HT1080 (cell line): ENCODE measurements at places on chromosomes 7 and 10. TPM values are rescaled to one million over a fixed set of nuclear protein-coding genes. Genes with fewer than 3 reads are reported as not detected.

Gene MYOF
- total RNA-seq, result 72.7 and 85.0 TPM in 2 replicates

Gene BUD31
- 193 and 225 TPM in 2 replicates for total RNA-seq

Gene TMEM270
- total RNA-seq, result 0.23 TPM in 1 of 2 replicates, not detected in the other

Gene PAX4
- not detected in 2 replicates for total RNA-seq

Gene SLIT1
- 0.07 TPM in 1 of 2 replicates, not detected in the other for total RNA-seq

Gene CYCS
- total RNA-seq, result 164 and 201 TPM in 2 replicates

Gene RBP4
- 0.48 and 0.80 TPM in 2 replicates for total RNA-seq

Gene CCT6A
- total RNA-seq, result 376 and 435 TPM in 2 replicates

Gene TMEM236
- total RNA-seq, result 0.02 TPM in 1 of 2 replicates, not detected in the other

Gene GNAT3
- total RNA-seq, result not detected in 2 replicates

Gene SDHAF3
- total RNA-seq, result 41.7 and 45.3 TPM in 2 replicates

Gene MYOZ1
- total RNA-seq, result not detected in 2 replicates

Gene HOXA4
- 1.3 and 1.6 TPM in 2 replicates for total RNA-seq

Gene SKIDA1
- 0.10 and 0.48 TPM in 2 replicates for total RNA-seq

Gene GPNMB
- 2.8 and 3.9 TPM in 2 replicates for total RNA-seq

Gene PLXNA4
- 22.2 and 29.2 TPM in 2 replicates for total RNA-seq

Gene EEPD1
- 6.2 and 9.4 TPM in 2 replicates for total RNA-seq

Gene KLHL7
- total RNA-seq, result 21.4 and 25.6 TPM in 2 replicates
